Activated CD4-positive, alpha-beta T cell treated with anti-CD3 and anti-CD28 coated beads for 36 hours (primary cell): ENCODE measurements at places on chromosomes 4 and X. TPM values are rescaled to one million over a fixed set of nuclear protein-coding genes. Genes with fewer than 3 reads are reported as not detected.
A peak's percentile ranks its signal among the peaks of the same experiment; 100 is the strongest.

DNA sequence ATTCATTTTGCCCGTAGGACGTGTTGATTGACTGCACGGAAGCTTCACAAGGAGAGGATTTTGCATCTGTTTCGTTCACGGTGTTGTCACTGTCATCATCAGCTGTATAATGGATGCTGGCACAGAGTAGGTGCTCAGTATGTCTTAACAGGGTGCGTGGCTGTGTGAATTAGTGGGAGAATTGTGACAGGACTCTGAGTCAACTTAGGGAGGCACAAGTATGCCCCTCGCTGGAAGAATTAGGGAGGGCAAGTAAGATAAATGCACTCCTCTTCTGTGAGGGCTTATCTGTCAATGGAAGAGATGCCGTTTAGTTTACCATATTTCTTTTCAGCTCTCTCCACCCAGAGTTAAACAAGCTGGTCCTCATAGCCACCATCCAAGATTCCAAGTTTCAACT lies 107.2 kb downstream of the TRIML1 start:
- H3K27me3 ChIP-seq = no peaks in the 10 kb centered on the region
- no peak overlapping the region for H3K4me3 ChIP-seq
- no peak for DNase-seq
- H3K4me1 ChIP-seq = no peaks in the 10 kb centered on the region
- no peaks in the 10 kb centered on the region for H3K36me3 ChIP-seq

The MRPL1 gene
- total RNA-seq = 70.6 TPM

- H3K36me3 ChIP-seq = no peaks in the 10 kb centered on the region
- peaks cover 9% of the 10 kb centered on the region for H3K4me1 ChIP-seq
Measured at GRCh38 chrX:119429471-119429870, 30.3 kb downstream of the SLC25A43 start.

GRCh38 chrX:54708404-54708803 lies 89.7 kb downstream of the ITIH6 start:
- no peak for DNase-seq
- H3K4me1 ChIP-seq = no peaks in the 10 kb centered on the region
- H3K27me3 ChIP-seq = peaks cover 4% of the 10 kb centered on the region
- H3K27ac ChIP-seq = no peak overlapping the region
- no peak overlapping the region for H3K4me3 ChIP-seq

The TNIP2 gene
- total RNA-seq = 50.6 TPM

DNA sequence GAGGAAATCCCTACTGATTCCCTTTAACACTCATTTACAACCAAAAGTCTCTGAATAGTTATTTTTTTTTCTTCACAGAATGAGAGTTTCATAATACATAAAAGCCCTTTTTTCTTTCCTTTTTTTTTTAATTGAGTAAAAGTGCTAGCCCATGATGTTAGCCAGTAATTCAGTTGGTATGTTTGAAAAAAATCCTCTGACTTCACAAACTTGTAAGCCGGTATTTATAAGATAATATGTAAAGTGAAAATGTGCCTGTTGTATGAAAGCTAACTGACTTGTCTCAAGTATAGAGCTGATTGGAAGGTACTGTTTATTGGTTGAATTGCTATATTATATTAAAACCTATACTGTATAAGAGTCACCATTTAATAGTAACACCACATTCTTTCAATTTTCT lies 70.2 kb upstream of the NEIL3 start:
- H3K4me3 ChIP-seq = no peak overlapping the region
- no peak overlapping the region for H3K27ac ChIP-seq
- H3K4me1 ChIP-seq = no peaks in the 10 kb centered on the region
- no peaks in the 10 kb centered on the region for H3K36me3 ChIP-seq
- H3K27me3 ChIP-seq = no peaks in the 10 kb centered on the region
- no peak for DNase-seq

GRCh38 chr4:1779588-1780382 lies 13.3 kb upstream of the FGFR3 start:
- no peak overlapping the region for H3K27ac ChIP-seq
- H3K36me3 ChIP-seq = no peaks in the 10 kb centered on the region
- no peaks in the 10 kb centered on the region for H3K27me3 ChIP-seq
- no peaks in the 10 kb centered on the region for H3K4me1 ChIP-seq
- no peak for DNase-seq

GRCh38 chr4:169810325-169811323 lies 52.9 kb upstream of the HPF1 start:
- no peak overlapping the region for H3K4me3 ChIP-seq
- H3K4me1 ChIP-seq = no peaks in the 10 kb centered on the region
- peak; percentile 6 for DNase-seq
- H3K36me3 ChIP-seq = no peaks in the 10 kb centered on the region

GRCh38 chr4:41719417-41719816 lies 29.1 kb downstream of the PHOX2B start:
- H3K27me3 ChIP-seq = peaks cover 7% of the 10 kb centered on the region
- no peak for DNase-seq
- H3K27ac ChIP-seq = no peak overlapping the region

The ZDHHC15 gene
- total RNA-seq = 0.23 TPM

GRCh38 chr4:86344127-86344526 lies 15.7 kb downstream of the MAPK10 start:
- H3K27ac ChIP-seq = no peak overlapping the region
- DNase-seq = no peak
- H3K36me3 ChIP-seq = no peaks in the 10 kb centered on the region
- H3K4me3 ChIP-seq = no peak overlapping the region

DNA sequence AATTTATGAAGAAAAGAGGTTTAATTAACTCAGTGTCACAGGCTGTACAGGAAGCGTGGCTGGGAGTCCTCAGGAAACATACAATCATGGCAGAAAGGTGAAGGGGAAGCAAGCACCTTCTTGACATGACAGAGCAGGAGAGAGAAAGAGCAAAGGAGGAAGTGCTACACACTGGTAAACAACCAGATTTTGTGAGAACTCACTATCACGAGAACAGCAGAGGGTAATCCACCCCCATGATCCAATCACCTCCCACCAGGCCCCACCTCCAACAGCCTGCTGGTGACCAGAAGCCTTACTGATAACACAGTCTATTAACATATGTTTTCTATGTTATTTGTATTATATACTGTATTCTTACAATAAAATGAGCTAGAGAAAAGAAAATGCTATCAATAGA lies 254.8 kb downstream of the PCDH10 start:
- no peak overlapping the region for H3K27ac ChIP-seq
- no peaks in the 10 kb centered on the region for H3K4me1 ChIP-seq
- DNase-seq = no peak
- H3K36me3 ChIP-seq = no peaks in the 10 kb centered on the region
- no peaks in the 10 kb centered on the region for H3K27me3 ChIP-seq
- no peak overlapping the region for H3K4me3 ChIP-seq

GRCh38 chr4:11152684-11153083 lies 276.0 kb downstream of the HS3ST1 start:
- no peaks in the 10 kb centered on the region for H3K36me3 ChIP-seq
- H3K27ac ChIP-seq = no peak overlapping the region
- H3K4me1 ChIP-seq = peaks cover 16% of the 10 kb centered on the region
- no peak for DNase-seq
- H3K4me3 ChIP-seq = no peak overlapping the region
- peaks cover 3% of the 10 kb centered on the region for H3K27me3 ChIP-seq

The FAM53A gene
- total RNA-seq = 2.5 TPM

GRCh38 chr4:174794543-174795094 lies 34.4 kb downstream of the GLRA3 start:
- DNase-seq = no peak
- H3K27me3 ChIP-seq = no peaks in the 10 kb centered on the region
- H3K4me1 ChIP-seq = no peaks in the 10 kb centered on the region
- H3K4me3 ChIP-seq = no peak overlapping the region
